Effector memory CD4-positive, alpha-beta T cell (primary cell): ENCODE measurements at places on chromosomes 3 and 15.
A peak's percentile ranks its signal among the peaks of the same experiment; 100 is the strongest.

GRCh38 chr3:50876947-50877346, 202.2 kb downstream of the DOCK3 start:
- no peaks in the 10 kb centered on the region for H3K27me3 ChIP-seq
- no peaks in the 10 kb centered on the region for H3K36me3 ChIP-seq
- H3K4me3 ChIP-seq: no peak overlapping the region

DNA sequence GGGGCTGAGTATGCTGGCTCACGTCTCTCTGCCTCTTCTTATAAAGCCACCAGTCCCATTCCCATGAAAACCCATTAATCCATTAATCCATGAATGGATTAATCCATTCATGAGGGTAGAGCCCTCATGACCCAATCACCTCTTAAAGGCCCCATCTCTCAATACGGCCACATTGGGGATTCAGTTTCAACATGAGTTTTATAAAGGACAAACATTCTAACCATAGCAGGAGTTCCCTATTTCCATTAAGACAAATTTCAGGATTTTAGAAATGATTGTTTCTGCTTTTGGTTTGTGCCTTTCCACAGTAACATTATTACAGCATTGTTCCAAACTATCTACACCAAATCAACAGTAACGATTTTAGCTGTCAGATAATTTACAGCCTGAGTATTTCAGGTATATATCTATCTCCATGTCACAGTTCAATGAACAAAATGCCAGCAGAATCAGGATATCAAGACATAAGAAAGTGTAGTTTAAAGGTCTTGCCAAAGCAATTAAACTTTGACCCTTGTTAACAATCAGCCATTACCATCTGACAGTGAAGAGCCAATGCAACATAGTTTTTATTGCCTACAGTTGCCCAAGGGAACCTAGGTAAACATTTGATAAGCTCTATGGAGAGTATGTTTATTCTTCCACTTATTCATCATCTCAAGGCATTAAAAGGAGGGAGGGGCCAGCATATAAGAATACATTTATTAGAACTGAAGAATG, 3.8 kb downstream of the TSPAN3 start:
- no peak overlapping the region for H3K4me3 ChIP-seq
- no peak for DNase-seq
- peaks cover 3% of the 10 kb centered on the region for H3K4me1 ChIP-seq
- H3K27me3 ChIP-seq: no peaks in the 10 kb centered on the region

- H3K36me3 ChIP-seq: no peaks in the 10 kb centered on the region
- H3K27me3 ChIP-seq: no peaks in the 10 kb centered on the region
- H3K4me1 ChIP-seq: no peaks in the 10 kb centered on the region
Observed at GRCh38 chr15:45499426-45499825, 23.1 kb downstream of the SLC30A4 start.

GRCh38 chr3:25291481-25291905, 136.6 kb upstream of the RARB start:
- H3K27ac ChIP-seq: no peak overlapping the region
- DNase-seq: no peak
- no peaks in the 10 kb centered on the region for H3K36me3 ChIP-seq

- no peaks in the 10 kb centered on the region for H3K36me3 ChIP-seq
- no peak overlapping the region for H3K27ac ChIP-seq
- H3K4me3 ChIP-seq: no peak overlapping the region
- H3K4me1 ChIP-seq: no peaks in the 10 kb centered on the region
- no peaks in the 10 kb centered on the region for H3K27me3 ChIP-seq
Observed at GRCh38 chr3:56347219-56347871, 120.9 kb downstream of the ERC2 start.

DNA sequence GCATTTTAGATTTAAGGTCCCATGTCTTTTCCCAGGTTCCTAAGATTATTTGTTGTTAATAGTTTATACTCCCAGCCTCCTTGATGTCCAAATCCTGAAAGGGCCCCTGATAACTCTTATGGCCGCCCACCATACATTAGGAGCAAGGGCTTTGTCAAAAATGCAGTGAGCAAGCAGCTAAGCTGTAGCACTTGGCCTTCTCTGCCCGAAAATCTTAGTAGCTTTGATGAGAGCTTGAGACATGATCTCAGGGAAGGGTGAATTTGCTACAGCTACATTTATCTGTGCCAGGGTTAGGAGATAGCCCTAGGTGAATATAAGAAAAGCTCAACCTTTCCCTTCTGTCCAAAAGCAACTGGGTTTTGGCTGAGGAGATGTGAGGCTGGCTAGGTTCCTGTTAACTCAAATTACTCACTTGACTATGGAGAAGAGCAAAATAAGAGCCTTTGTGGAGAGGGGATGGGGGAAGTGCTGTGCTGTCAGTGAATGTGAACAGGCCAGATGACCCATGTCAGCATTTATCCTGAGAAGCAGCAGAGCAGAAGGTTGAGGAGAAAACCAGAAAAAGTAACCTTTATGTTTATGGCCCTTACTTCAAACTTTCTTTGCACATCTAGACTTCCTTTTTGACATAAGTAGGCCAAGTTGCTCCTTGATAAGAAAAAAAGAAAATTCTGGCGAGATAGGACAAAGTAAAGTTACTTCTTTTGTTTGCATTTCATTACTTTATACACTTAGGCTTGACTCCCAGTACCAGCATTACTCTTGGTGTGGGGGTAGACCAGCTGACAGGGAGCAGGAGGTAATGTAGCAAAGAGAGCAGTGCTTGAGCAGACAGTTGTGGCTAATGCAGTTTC, 21.1 kb downstream of the MAPK6 start:
- no peaks in the 10 kb centered on the region for H3K27me3 ChIP-seq
- H3K27ac ChIP-seq: no peak overlapping the region
- H3K4me1 ChIP-seq: peaks cover 11% of the 10 kb centered on the region
- no peak overlapping the region for H3K4me3 ChIP-seq
- no peak for DNase-seq
- H3K36me3 ChIP-seq: no peaks in the 10 kb centered on the region

- DNase-seq: no peak
- H3K27ac ChIP-seq: no peak overlapping the region
- H3K4me3 ChIP-seq: no peak overlapping the region
- peaks cover 3% of the 10 kb centered on the region for H3K27me3 ChIP-seq
- no peaks in the 10 kb centered on the region for H3K4me1 ChIP-seq
- no peaks in the 10 kb centered on the region for H3K36me3 ChIP-seq
Observed at GRCh38 chr15:70580286-70580685, 183.1 kb downstream of the UACA start.

DNA sequence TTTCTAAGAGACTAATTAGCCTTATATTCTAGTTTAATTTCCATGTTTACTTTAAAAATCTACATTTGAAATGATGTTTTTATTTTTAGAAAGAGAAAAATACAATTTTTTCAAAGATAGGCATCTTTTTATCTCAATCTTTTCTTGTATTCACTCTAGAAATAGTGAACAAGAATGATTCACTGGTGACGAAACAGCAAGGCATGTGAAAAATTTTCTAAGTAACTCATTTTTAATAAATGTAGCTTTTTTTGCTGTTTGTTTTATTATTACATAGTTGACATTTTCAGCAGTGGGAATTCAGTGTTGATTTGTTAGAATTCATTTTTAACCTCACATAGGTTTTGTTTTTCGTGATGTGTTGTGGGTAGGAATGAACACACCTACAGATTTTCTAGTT, 1226.4 kb downstream of the NSUN3 start:
- no peaks in the 10 kb centered on the region for H3K27me3 ChIP-seq
- no peak for DNase-seq
- H3K4me1 ChIP-seq: no peaks in the 10 kb centered on the region
- H3K4me3 ChIP-seq: no peak overlapping the region

- H3K4me3 ChIP-seq: no peak overlapping the region
- H3K27me3 ChIP-seq: no peaks in the 10 kb centered on the region
- H3K27ac ChIP-seq: no peak overlapping the region
- H3K4me1 ChIP-seq: no peaks in the 10 kb centered on the region
Observed at GRCh38 chr3:39000008-39000450, 51.7 kb downstream of the SCN11A start.

- DNase-seq: no peak
- H3K4me3 ChIP-seq: no peak overlapping the region
- peaks cover 13% of the 10 kb centered on the region for H3K4me1 ChIP-seq
- H3K36me3 ChIP-seq: peaks cover 21% of the 10 kb centered on the region
- H3K27me3 ChIP-seq: no peaks in the 10 kb centered on the region
Observed at GRCh38 chr15:52558196-52558595, 10.6 kb downstream of the ARPP19 start.

DNA sequence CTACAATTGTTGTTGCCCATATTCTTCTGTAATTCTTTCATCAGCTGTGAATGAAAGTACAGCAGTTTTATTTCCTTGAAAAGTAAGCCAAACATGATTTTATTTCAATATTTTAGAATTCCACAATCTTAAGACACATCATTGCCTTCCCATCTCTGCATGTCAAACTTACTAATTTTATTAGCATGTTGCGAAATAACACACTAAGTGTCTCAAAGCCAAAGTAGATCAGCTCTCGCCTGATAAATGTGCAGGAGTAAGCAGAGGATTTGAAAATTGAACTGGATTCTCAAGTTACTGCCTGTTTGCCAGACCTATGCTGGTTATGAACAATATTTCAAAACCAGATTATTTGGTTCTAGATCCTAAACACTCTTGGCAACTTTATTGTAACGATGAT, 25.7 kb downstream of the TGFBR2 start:
- no peaks in the 10 kb centered on the region for H3K27me3 ChIP-seq
- DNase-seq: no peak
- H3K4me3 ChIP-seq: no peak overlapping the region
- H3K36me3 ChIP-seq: no peaks in the 10 kb centered on the region
- H3K4me1 ChIP-seq: peaks cover 88% of the 10 kb centered on the region

DNA sequence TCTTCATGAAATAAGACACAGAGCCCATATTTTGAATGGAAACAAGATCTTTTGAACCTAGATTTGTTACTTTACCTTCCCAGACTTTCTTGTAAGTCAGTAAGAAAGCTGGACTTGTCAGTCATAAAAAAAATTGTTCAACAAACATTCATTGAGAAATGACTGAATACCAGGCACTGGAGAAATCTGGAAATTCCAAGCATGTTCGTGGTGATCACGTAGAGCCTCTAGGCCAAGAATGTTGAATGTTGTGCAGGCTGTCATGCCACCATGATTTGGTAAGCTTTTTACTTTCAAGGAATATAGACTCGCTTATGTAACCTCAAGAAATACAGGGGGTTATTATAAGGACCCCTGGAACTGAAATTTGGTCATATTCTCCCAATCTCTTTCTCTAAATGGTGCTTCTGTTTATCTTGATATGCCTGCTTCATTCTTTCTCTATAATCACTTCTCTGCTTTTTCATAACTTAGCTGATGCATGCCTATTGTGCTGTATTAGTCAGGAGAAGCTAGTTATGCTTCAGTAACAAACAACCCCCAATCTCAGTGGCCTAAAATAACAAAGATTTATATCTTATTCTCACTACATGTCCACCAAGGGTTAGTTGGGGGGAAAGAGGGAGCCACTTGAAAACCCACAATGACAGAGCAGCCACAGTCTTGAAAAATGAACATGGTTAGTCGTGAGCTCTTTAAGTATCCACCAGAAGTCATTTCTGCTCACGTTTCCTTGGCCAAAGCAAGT, 3.4 kb upstream of the TPM1 start:
- no peak overlapping the region for H3K27ac ChIP-seq
- peaks cover 20% of the 10 kb centered on the region for H3K4me1 ChIP-seq
- peaks cover 36% of the 10 kb centered on the region for H3K27me3 ChIP-seq
- H3K36me3 ChIP-seq: no peaks in the 10 kb centered on the region
- no peak overlapping the region for H3K4me3 ChIP-seq

DNA sequence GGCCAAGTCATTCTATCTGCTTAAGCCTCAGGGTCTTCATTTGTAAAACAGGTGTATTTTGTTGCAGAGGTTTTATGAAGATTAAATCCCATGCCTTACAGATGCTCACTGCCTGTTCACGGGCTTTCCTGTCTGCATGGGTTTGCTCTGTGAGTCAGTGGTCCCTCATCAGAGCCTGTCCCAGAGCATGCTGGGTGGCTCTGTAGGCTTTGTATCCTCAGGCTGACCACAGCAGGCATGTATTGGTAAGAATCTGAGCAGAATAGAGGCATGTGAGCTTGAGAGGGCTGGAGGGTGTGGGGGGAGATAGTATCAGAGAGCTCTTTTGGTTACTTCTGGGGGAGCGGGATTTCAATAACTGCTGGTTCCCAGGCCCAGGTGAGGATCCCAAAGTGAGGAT, 45.4 kb upstream of the PLXNA1 start:
- no peak overlapping the region for H3K27ac ChIP-seq
- no peaks in the 10 kb centered on the region for H3K27me3 ChIP-seq
- H3K4me1 ChIP-seq: no peaks in the 10 kb centered on the region

DNA sequence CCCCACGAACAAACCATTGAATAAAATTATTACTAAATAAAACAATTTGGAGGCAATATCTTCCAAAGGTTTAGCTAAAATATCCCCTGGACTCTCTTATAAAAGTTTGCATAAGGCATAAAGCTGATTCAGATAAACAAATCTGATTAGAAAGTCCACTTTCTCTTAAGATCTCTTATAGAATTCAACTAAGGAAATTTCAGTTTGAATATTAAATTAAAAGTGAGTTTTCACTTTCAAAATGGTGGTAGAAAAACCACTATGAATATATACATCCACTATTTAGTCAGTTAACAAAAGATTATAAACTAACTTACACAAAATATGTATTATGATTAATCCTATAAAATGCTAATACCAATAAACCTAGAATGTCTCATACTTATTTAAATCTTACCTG, 424.9 kb downstream of the MECOM start:
- no peak overlapping the region for H3K27ac ChIP-seq
- no peaks in the 10 kb centered on the region for H3K36me3 ChIP-seq
- no peak for DNase-seq
- H3K4me3 ChIP-seq: no peak overlapping the region
- H3K27me3 ChIP-seq: no peaks in the 10 kb centered on the region
- H3K4me1 ChIP-seq: no peaks in the 10 kb centered on the region

GRCh38 chr3:197339841-197340520, 41.6 kb upstream of the DLG1 start:
- H3K4me1 ChIP-seq: no peaks in the 10 kb centered on the region
- H3K4me3 ChIP-seq: no peak overlapping the region
- no peak for DNase-seq
- no peaks in the 10 kb centered on the region for H3K27me3 ChIP-seq
- no peaks in the 10 kb centered on the region for H3K36me3 ChIP-seq

DNA sequence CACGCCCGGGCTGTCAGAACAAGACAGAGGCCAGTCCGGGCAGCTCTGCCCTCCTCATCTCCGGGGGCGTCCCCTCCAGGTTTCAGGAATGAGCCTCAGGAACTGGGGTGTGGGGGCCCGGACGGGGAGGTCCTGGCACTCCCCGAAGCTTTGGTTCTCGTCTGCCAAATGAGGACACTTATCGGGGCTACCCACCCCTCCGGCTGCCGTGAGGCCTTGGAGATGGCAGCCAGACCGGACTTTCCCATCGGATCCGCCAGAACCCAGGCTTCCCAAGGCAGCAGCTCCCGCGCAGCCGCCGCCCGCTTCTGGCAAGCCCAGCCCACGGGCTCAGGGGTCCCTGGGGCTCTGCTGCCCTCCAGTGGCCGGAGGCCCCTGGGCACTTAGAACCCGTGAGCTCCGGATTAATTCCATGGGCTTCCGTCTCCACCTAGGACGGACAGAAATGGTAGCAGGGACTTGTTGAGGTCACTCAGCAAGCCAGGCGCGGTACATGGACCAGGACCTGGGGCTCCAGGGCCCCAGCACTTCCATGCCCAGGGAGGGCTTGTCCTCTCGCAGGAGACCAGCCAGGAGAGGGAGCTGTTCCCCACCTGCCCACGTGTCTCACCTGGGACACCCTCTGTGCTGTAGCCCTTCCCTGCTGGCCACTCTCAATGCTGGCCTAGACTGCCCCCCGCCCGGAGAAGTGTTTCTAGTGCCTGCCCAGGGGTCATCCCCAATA, 89.4 kb downstream of the LINGO1 start:
- no peaks in the 10 kb centered on the region for H3K27me3 ChIP-seq
- H3K36me3 ChIP-seq: no peaks in the 10 kb centered on the region
- H3K27ac ChIP-seq: peak overlapping the region; percentile 24
- H3K4me3 ChIP-seq: peak overlapping the region; percentile 73
- DNase-seq: peak; percentile 37
- H3K4me1 ChIP-seq: no peaks in the 10 kb centered on the region

- H3K4me1 ChIP-seq: no peaks in the 10 kb centered on the region
- DNase-seq: no peak
- H3K27me3 ChIP-seq: no peaks in the 10 kb centered on the region
Observed at GRCh38 chr3:196875258-196875657, 7.5 kb downstream of the SENP5 start.
